Stimulated activated CD8-positive, alpha-beta memory T cell treated with anti-CD3 and anti-CD28 coated beads, Interleukin-4, amount 100 ng/mL, for 48 hours (primary cell): ENCODE measurements at places on chromosomes 2 and 18.

DNA sequence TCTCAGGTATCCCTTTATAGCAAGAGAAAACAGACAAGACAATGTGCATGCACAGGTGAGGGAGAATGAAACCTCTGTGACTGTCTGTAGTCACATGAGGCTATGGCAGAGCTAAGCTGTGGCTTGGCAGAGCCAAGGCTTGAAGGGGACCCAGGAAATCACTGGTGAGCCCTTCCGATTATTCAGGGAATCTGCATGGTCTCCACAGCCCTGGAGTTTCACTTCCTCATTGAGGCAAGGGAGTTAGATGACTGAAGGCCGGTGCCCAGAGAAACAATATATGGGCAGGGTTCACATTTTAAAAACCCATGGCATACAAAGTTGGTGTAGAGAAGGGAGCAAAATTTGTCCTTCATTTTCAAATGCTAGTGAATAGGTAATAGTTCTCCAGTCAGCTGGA, 144.4 kb upstream of the REV1 start:
- DNase-seq = no peak

GRCh38 chr2:165440367-165440766, 29.1 kb upstream of the CSRNP3 start:
- DNase-seq = no peak

DNA sequence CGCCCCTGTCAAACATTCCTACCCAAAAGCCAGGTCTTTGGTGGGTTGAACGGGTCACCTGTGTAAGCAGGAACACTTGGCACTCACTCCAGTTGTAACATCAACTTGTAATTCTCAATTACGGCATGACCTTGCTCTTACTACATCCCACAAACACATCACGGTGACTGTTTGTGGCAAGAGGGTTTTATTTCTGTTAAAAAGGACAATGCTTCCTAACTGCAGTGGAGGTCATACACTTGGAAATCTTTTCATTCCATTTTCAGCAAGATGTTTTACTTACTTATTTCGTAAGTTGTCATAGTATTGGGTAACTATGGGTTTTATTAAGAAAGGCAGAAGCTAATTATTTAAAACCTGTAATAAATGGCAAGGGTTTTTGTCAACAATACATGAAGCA, 126.1 kb downstream of the ZNF516 start:
- no peak for DNase-seq

- DNase-seq = no peak
Observed at GRCh38 chr2:13015532-13016320, 299.0 kb downstream of the TRIB2 start.

GRCh38 chr2:75792996-75793395, 82.3 kb upstream of the GCFC2 start:
- DNase-seq = no peak

- DNase-seq = no peak
Observed at GRCh38 chr2:171706152-171706803, 19.0 kb downstream of the DYNC1I2 start.

- DNase-seq = no peak
Observed at GRCh38 chr2:164014791-164015190, 279.0 kb upstream of the FIGN start.

- no peak for DNase-seq
Observed at GRCh38 chr2:46087492-46087891, 209.7 kb upstream of the EPAS1 start.

GRCh38 chr2:167424803-167425755, 536.8 kb downstream of the XIRP2 start:
- no peak for DNase-seq

DNA sequence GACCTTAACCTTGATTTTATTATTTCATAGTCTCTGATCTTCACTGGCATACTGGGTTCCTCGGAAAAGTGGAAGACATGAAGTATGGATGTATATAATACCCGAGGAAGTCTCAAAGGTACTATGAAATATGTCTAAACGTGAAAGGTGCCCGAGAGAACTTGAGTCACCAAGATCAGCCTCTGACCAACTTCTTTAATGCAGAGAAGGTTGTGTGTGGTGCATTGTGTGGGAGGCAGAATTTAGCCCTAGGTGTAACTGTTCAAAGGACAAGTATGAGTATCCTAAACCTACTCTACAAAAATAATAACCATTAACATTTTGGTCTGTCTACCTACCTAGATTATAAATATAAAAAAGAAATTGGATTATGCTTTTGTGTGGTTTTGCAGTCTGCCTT, 36.1 kb downstream of the OSBPL6 start:
- DNase-seq = no peak

DNA sequence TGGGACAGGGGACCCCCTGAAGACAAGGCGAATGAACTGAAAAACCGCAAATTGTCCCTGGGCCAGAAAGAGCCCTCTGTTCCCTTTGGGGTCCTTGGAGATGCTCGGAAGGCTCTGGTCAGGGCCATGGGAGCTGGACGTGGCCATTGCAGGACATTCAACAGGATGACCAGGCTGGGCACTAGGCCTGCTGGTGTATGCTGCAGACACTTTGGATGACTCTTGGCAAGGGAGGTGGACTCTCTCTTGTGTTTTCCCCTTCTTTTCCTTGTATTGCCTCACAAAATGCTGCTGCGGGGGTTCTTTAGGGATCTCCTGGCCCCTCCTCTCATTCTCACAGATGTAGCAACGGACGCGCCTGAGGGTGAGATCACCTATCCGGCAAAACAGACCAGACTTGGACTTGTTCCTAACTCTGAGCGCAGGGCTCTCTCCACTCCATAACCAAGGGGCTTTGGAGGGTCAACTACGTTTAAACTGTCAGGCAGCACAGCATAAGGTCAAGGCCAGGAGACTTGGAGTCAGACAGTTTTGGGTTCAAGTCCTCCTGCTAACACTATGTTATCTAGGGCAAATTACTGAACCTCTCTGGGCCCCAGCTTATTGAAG, 41.8 kb upstream of the SH3RF3 start:
- DNase-seq = no peak

DNA sequence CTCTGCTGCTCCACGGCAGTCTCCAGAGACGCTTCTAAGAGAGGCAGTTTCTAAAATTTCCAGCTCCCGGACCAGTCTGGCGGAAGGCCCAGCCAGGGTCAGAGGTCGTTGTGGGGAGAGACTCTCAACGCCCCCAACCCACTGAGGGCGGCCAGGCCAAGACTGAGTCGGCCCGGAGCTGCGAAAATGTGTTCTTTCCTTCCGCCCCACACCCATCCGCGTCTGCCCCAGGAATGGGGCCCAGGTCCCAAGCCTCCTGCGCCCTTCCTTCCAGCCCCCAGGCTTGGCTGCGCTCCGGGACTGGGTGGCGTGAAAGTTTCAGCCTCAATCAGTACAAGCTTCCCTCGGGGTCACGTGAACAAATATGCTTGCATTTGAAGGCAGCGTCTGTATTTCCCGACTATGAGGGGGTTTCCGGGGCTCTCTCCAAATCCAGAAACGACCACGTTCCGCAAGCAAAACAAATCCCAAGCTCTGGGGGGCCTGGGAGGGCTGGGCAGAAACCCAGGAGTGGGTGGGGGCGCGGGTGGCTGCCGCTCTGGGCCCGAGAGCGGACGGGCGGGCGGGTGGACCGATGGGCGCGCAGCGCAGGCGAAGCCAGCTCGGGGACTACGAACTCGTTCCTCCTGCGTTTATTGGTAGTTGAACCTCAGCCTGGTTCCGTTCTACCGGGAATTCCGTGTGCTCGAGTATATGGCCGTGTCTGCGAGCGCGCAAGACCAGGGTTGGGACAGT, 3.3 kb downstream of the HOXD3 start:
- DNase-seq = no peak

- DNase-seq = no peak
Observed at GRCh38 chr2:34578641-34579040, 979.5 kb upstream of the FAM98A start.

DNA sequence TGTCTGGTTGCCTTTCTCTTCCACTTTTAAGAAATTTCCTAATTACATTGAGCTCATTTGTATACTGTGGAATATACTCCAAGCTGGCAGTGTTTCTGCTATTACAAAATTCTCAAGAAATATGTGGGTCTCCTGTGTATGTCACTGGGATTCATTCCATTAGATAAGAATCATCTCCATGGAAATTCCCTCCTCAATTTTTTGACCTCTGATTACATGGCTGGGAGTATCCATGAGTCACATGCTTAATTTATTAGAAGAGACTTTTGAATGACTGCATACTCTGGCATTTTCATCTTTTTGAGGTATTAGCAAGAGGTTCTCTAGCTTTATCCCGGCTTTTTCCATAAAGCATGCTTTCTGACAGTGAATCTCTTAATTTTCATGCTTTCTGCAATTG, 665.5 kb upstream of the CNTNAP5 start:
- DNase-seq = no peak

- no peak for DNase-seq
Observed at GRCh38 chr2:111205774-111206173, 85.1 kb downstream of the BCL2L11 start.

- DNase-seq = peak; percentile 14
Observed at GRCh38 chr2:237451643-237452469, 35.2 kb upstream of the MLPH start.

DNA sequence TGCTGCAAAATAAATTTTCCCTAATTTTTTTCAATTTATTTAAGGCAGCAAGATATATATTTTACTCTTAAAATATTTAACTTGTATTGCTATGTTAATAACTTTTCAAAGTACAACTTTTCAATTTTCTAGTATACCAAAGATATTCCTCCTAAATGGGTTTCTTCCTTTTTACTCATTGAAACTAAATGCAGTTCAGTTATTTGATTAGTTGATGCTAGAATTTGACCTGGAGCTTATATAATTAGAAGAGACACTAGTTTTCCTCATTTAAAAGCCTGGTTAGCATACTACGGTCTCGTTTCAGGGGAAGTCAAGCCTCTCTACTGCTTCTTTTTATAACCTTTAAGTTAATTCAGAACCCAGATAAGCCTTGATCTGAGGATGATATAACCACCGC, at the start of gene ARHGEF33:
TSS of gene ARHGEF33 (plus strand) at position 301 of the 400 bp plus-strand sequence. CDS start 29,573 bp downstream, outside the sequence.
- DNase-seq = no peak

GRCh38 chr2:1856922-1857321, 112.6 kb upstream of the PXDN start:
- DNase-seq = no peak

GRCh38 chr2:213231966-213232365, 52.3 kb upstream of the SPAG16 start:
- DNase-seq = no peak

DNA sequence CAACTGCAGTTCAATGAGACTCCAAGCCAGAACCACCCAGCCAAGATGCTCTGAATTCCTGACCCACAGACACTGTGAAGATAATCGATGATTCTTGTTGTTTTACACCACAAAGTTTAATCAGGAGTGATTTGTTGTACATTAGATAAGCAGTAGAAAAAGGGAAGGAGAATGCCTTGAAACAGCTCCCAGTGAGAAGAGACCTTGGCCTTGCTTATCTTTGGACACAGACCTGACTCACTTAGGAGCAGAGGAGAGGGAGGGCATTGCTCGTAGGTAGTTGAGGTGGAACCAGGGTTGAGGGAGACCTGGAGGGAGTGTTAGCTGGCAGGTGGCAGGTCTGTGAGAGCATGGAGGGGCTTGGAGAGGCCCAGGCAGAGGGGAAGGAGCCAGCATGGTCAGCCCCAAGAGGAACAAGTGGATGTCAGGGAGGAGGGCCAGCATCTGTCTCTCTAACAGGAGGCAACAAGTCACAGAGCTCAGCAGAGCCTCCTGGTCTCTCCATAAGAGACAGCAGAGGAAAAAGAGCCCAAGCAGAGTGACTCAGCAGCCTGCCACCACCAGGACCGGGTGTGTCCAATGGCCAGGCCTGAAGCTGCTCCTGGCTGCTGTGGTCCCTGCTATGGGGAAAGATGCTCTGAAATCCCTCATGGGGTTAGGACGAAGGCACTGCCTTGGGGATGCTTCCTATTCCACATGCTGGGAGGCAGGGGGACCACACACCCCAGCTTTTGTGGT, 161.6 kb upstream of the CAPN13 start:
- DNase-seq = no peak

- DNase-seq = no peak
Observed at GRCh38 chr2:48885841-48886240, 130.3 kb upstream of the LHCGR start.

DNA sequence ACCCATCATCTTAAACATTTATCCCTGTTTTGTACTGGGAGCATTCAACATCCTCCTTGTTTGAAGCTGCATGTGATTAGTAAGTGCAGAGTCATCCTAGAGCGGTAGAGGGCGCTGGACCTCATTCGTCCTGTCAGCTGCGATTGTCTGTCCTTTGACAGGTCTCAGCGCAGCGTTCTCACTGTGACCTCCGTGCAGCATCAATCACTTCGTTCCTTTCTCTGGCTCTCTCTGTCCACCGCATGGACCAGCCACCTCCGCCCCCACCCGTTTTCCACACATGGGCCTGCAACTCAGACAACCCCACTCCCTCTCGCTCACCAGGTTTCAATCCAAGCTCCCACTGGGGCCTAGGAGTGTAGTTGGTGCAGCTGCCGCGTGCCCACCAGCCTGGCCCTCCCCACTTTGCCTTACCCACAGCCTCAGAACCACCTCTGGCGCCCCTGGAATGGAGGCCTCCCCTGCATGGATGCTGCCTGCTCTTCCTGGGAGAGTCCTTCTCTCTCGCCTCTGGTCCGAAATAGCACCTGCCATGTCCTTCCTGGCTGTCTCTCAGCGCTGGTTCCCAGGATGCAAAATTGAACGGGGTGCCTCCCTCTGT, 90.5 kb downstream of the NDUFA10 start:
- peak; percentile 76 for DNase-seq

DNA sequence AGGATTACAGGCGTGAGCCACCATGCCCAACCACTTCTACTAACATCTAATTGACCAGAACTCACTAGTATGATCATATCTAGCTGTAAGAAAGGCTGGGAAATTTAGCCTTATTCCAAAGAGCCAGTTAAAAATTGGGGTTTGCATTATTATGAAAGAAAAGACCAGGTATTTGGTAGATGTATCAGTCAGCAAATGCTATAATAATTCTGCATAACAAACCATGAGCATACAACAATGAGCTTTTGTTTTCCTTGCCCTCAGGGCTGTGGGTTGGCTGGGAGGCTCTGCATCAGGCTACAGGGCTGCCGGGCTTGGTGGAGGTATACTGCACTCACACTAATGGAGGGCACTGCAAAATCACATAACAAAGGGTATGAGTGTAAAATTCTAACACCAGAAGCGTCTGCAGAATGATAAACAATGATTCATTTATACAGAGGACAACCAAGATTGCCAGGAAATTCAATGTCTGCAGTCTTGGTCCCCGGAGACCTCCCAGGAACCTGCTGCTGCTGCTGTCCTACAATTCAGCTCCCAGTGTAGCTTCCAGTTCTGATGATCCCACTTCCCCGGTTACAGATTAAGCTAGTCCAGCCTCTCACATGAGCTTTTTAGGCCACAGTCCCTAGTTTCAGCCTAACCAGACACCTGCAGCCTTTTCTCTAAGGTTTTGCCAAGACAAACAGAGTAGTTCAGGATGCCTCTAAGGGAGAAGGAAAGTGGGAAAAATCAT, 32.2 kb upstream of the ST3GAL5 start:
- DNase-seq = no peak

GRCh38 chr2:132581991-132582738, 87.8 kb downstream of the LYPD1 start:
- no peak for DNase-seq

DNA sequence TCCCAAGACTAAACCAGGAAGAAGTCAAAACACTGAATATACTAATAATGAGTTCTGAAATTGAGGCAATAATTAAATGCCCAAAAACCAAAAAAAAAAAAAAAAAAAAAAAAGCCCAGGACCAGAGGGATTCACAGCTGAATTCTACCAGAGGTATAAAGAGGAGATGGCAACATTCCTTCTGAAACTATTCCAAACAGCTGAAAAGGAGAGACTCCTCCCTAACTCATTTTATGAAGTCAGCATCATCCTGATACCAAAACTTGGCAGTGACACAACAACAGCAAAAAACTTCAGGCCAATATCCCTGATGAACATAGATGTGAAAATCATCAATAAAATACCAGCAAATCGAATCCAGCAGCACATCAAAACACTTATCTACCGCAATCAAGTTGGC, 108.5 kb upstream of the COL3A1 start:
- no peak for DNase-seq
